Thoracic aorta (tissue), 2 donors: ENCODE measurements at places on chromosomes 7 and 10.

- H3K4me3 ChIP-seq, result no peak overlapping the region
- no peaks in the 10 kb centered on the region for H3K4me1 ChIP-seq
- no peak for DNase-seq
- no peaks in the 10 kb centered on the region for H3K27me3 ChIP-seq
Measured at GRCh38 chr10:2885288-2886278, 181.8 kb upstream of the PFKP start.

DNA sequence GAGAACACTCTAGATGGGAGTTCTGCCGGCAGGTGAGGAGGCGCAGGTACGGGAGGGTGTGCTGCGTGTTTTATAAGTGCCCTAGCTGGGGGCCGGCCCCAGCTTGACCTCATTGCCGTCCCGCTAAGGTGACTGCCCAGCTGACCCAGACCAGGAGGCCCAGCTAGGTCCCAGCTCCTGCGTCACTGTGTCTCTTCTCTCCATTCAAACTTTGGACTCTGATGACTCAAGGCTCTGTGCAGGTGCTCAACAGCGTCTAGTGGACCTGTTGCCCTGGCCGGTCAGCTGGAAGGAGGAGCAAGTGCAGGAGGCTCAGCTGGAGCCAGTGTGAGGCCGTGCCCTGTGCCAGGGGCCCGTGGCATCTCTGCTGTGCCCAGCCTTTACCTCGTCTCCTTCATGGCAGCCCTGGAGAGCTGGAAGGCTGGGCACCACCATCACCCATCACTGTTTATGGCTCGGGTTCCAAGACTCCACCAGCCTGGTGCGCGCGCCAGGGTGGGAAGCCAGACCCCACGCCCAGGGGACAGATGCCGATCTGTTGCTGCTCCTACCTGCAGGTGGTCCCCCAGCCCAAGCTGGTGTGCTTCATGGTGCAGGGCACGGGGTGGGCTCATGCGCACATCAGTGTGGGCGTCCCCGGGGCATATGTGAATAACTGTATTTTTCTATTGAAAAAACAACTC lies 14.6 kb downstream of the LHPP start:
- no peaks in the 10 kb centered on the region for H3K36me3 ChIP-seq
- H3K27me3 ChIP-seq, result no peaks in the 10 kb centered on the region
- no peak overlapping the region for H3K27ac ChIP-seq
- no peak overlapping the region for H3K4me3 ChIP-seq
- DNase-seq, result no peak
- no peaks in the 10 kb centered on the region for H3K4me1 ChIP-seq

DNA sequence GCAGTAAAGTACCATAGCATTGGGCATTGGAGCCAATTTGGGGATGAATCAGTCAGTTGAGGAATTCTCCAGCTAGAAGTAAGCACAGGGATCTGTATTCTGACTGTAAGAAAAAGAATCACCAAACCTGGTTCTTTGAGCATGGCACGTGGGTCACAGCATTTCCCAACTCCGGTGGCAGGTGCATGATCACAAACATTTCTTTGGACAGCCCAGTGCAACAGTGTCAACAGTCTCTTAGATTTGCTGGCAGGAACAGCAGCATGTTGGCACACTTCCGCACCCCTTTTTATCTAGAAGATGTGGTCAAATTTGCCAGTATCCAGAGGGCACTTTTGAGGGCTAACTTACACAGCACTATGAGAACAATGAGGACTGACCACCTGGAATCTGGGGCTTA lies 437.5 kb upstream of the GHITM start:
- H3K36me3 ChIP-seq, result no peaks in the 10 kb centered on the region
- H3K4me3 ChIP-seq, result no peak overlapping the region
- no peaks in the 10 kb centered on the region for H3K27me3 ChIP-seq
- DNase-seq, result no peak
- no peak overlapping the region for H3K27ac ChIP-seq

- no peak overlapping the region for H3K4me3 ChIP-seq
- peaks cover 39% of the 10 kb centered on the region for H3K4me1 ChIP-seq
- DNase-seq, result no peak
- no peak overlapping the region for H3K27ac ChIP-seq
- H3K27me3 ChIP-seq, result no peaks in the 10 kb centered on the region
- no peaks in the 10 kb centered on the region for H3K36me3 ChIP-seq
Measured at GRCh38 chr7:70384024-70384423, 747.9 kb upstream of the GALNT17 start.

DNA sequence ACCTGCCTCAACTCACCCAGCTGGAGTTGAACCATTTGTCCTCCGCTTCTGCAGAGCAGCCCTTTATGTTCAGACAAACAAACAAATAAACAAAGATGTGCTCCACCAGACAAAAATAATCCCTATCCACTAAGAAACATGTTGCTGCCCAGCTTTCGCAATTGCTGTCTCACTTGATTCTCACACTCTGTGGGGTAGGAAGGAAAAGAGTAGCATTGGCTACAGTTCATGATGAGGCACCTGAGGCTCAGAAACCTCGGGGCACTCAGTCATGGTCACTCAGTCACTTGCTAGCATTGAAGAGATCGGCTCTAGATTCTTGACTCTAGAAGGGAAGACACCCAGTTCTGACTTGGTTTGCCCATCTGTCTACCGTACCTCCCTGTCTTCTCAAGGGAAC lies 88.0 kb upstream of the ZMIZ1 start:
- H3K27me3 ChIP-seq, result no peaks in the 10 kb centered on the region
- H3K4me3 ChIP-seq, result no peak overlapping the region
- DNase-seq, result no peak
- H3K36me3 ChIP-seq, result no peaks in the 10 kb centered on the region
- H3K4me1 ChIP-seq, result no peaks in the 10 kb centered on the region

- DNase-seq, result no peak
- H3K4me1 ChIP-seq, result no peaks in the 10 kb centered on the region
- no peak overlapping the region for H3K27ac ChIP-seq
- H3K27me3 ChIP-seq, result no peaks in the 10 kb centered on the region
- no peak overlapping the region for H3K4me3 ChIP-seq
Measured at GRCh38 chr7:252981-253380, 37.0 kb upstream of the FOXL3 start.

DNA sequence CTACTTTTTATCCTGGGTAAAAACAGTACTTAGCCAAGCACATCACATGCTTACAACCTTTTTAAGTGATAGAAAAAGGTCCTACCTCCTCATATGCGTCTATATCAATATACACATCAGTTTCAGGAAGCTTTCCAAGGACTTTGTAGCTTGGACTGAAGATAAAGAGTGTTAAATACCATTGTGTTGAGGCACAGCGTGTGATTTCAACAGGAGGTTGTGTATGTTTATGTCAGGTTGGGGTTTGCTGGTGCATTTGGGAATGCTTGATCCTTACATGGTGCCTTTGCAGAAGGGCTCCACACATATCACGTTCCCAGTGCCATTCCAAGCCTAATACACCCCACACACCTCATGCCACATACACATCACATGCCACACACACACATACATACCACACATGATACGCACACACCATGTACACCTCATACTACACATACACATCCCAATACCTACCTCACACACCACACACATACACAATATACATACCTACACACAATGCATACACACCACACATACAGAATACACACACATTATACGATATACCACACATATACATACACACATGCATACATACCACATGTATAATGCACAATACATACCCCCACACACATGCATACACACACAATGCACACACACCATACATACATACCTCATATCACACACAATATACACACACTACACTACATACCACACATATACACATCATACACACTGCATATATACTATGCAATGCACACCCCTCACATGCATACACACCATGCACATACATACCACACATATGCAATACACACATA lies 33.1 kb downstream of the PSMC2 start:
- no peaks in the 10 kb centered on the region for H3K4me1 ChIP-seq
- H3K4me3 ChIP-seq, result no peak overlapping the region
- H3K27ac ChIP-seq, result no peak overlapping the region
- no peak for DNase-seq

DNA sequence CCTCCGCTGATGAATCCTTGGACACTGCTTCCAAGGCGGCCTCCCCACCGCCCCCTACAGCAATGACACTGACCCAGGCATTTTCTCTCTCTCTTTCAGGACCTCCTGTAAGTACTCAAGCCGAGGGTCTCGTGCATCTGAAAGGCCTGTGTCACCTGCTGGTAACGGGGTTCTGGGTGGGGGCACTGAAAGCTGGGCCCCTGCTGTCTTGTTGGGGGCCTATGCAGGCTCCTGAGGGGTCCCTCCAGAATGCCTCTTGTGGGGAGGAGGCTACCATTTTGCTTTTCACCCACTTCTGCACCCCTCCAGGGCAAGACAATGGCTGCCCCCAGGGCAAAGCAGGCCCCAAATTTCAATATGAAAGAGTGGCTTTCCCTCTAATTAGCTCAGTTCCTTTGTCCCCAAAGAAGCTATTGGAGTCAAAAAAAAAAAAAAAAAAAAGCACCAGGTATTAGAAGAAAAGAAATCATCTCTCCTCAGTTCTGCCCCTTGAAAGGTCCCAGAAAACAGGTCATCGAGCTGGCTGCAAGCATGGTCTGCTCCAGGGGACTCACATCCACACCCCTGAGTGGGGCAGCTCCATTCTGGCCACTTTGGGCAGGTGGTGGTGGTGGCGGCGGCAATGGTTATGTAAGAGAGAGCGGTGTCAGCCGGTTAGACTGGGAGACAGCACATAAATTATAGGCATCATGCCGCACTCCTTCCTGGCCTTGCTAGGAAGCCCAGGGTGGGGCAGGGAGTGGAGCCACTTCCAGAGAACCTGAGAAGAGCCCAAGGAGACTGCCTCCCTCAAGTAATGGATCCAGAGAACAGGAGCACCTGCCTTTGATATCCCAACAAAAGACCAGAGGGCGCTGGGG lies 66.2 kb downstream of the COL13A1 start:
- no peaks in the 10 kb centered on the region for H3K27me3 ChIP-seq
- H3K4me3 ChIP-seq, result no peak overlapping the region
- H3K4me1 ChIP-seq, result peaks cover 14% of the 10 kb centered on the region
- H3K27ac ChIP-seq, result no peak overlapping the region

DNA sequence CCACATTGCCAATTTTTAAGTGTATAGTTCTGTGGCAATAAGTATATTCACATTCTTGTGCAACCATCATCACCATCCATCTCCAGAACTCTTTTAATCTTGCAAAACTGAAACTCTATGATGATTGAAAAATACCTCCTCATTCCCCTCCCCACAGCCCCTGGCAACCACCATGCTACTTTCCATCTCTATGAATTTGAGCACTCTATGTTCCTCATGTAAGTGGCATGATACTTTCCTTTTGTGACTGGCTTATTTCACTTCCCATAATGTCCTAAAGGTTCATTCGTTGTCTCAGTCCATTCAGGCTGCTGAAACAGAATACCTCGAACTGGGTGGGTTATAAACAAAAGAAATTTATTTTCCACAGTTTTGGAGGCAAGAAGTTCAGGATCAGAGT lies 23.4 kb upstream of the EGR2 start:
- no peak for DNase-seq
- no peaks in the 10 kb centered on the region for H3K4me1 ChIP-seq
- H3K4me3 ChIP-seq, result no peak overlapping the region
- no peaks in the 10 kb centered on the region for H3K36me3 ChIP-seq
- no peak overlapping the region for H3K27ac ChIP-seq

GRCh38 chr7:122743211-122743610 lies 40.5 kb upstream of the RNF148 start:
- H3K4me3 ChIP-seq, result no peak overlapping the region
- no peak overlapping the region for H3K27ac ChIP-seq
- H3K36me3 ChIP-seq, result no peaks in the 10 kb centered on the region
- DNase-seq, result no peak

GRCh38 chr7:110803602-110804143 lies 287.3 kb upstream of the LRRN3 start:
- no peak for DNase-seq
- no peaks in the 10 kb centered on the region for H3K4me1 ChIP-seq
- no peak overlapping the region for H3K4me3 ChIP-seq

DNA sequence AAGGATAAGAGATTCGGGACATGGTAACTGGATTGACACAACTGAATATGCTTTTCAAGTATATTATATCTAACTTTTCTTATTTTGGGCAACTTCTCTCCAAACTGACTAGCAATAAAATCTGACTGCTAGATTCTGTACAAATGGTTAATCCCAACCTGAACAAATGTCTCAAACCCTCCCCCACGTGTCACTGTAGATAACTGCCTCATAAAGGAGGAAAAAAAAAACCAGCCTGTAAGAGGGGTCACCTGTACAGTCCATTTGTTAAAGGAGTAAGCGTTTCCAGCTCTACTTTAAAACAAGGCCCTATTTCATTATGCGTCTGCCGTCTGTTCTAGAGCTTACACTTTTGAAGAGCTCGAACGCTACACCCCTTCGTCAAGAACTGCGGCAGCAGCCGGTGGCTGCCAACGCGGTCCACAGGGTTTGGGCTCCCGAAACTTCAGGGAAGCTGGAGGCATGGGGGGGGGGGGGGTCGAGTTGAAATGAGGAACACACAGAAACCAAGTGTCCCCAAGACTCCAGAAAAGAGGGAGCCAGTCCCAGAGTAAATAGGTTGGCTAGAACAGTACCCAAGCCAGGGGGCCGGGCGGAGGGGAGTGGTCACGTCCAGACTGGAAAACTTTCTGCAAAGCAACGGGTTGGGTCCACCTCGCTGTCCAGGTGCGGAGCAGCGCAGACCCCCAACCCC lies 492 bp downstream of the COG5 start:
- H3K4me1 ChIP-seq, result peaks cover 51% of the 10 kb centered on the region
- no peaks in the 10 kb centered on the region for H3K36me3 ChIP-seq
- H3K27ac ChIP-seq, result peak overlapping the region; percentile 95
- peak overlapping the region; percentile 100 for H3K4me3 ChIP-seq
- no peak for DNase-seq
- H3K27me3 ChIP-seq, result no peaks in the 10 kb centered on the region
